Ureter (tissue), 1 donor: ENCODE measurements at places on chromosomes 6 and 20. TPM values are rescaled to one million over a fixed set of nuclear protein-coding genes. Genes with fewer than 3 reads are reported as not detected.

DNA sequence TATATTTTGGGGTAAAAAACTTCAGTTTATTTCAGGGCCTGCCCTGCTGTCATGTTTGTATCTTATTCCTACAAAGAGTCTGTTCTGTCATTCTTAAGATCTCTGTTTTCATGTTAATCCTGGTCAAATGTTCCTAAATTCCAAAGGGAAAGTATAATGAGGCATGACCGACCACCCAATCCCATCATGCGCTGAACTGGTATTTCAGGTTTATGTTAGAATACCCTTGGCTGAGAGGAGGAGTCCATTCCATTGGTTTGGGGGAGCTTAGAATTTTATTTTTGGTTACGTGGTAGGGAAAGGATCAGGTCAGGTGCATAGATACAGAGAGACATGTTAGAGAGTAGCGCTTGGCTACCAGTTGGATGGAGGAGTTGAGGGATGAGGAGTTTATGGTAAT, 25.7 kb downstream of the CFAP61 start:
- no peak for DNase-seq

DNA sequence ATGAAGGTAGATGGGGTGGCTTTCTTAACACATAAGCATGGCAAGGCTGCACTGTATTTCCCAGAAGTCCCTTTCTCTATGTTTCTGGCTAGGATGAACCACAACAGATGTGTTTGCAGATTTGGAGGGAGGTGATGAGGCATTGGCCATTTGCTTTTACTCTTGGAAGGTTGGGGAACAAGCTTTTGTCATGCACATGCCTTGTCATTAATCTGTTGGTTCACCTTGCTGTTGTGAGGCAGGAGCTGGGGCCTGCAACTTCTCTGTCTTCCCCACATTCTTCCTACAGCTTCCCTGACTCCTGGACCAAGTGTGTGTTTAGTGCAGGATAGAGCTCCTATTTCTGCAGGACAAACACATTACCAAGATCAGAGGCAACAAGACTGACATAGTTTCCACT, 326.2 kb upstream of the SPTLC3 start:
- DNase-seq, result no peak

The AIF1 gene
- total RNA-seq, result 6.7 TPM

GRCh38 chr6:76774781-76775384, 688.4 kb downstream of the HTR1B start:
- DNase-seq, result no peak

GRCh38 chr6:17839513-17840223, 132.9 kb upstream of the NUP153 start:
- DNase-seq, result no peak

DNA sequence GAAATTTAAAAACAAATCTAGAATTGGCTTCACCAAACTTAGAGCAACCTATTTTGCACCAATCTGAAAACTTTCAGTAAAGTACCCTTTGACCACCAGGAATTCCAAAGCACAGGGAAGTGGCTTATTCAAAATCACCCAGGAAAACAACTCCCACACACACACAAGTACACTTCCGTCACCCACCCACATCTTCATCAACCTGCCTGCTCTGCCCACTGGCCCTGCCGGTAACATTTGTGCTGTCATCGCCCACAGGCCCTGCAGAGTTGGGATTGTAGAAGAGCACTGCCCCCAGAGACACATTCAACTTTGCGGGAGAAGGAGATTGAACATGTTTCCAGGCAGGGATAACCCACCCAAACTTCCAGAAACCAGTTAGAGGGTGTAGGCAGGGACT, 19.3 kb upstream of the SCML4 start:
- DNase-seq, result no peak

GRCh38 chr6:35432291-35432690, 19.8 kb upstream of the FANCE start:
- DNase-seq, result no peak

DNA sequence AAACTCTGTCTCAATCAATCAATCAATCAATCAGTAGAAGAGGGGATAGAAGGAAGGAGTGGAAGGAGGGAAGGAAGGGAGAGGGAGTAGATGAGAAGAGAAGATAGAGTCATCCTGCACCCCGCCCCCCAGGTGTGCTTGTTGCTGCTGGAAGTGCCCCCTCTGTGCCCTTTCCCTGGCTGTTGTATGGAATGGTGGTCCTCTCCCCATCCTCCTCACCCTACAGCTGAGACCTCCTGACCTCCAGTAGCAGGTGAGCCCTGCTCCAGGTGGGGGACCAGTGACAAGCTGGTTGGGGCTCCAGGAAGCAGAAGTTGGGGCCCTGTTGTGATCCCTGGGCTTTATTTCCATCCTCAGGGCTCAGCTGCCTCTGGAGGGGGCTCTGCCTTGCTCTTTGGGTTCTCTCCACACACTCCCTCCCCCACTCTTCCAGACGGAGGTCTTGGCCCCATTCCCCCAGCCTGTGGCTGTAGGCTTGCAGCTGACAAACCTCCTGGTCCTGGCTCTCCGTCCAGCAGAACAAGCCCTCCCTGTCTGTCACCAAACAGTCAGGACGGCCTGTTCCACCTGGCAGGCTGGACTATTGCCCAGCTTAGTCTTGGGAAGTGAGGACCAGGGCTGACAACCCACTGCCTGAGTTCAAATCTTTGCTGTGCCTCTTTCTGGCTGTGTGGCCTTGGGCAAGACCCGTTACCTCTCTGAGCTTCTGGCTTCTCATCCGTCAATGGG, 26.0 kb upstream of the SCRT2 start:
- DNase-seq, result no peak

- no peak for DNase-seq
These were observed 92.5 kb downstream of the ARMC2 start for GRCh38 chr6:108940741-108941140.

DNA sequence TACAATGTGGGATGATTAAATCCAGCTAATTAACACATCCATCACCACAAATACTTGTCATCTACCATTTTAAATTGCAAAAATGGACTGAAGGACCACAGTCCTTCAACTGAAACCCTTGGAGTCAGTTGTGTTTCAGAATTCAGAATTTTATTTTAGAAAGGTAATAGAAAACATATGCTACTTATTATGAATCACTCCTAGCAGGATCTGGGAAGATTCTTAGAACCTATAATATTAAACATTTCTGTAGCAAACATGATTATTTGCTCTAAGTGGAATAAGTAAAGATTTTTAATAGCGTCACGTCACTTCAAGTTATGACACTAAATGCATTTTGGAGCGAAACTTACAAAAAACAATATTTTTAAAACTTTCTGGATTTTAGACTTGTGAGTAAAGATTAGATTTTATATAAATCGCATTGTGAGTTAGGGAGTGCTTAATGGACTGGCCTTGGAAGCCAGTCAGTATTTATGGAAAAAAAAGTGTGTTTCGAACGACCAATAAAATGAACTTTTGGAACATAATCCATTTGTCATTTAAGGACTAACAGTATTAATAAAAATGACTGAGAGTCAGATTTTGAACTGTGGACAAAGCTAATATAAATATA, 71.8 kb upstream of the PHACTR2 start:
- DNase-seq, result no peak

DNA sequence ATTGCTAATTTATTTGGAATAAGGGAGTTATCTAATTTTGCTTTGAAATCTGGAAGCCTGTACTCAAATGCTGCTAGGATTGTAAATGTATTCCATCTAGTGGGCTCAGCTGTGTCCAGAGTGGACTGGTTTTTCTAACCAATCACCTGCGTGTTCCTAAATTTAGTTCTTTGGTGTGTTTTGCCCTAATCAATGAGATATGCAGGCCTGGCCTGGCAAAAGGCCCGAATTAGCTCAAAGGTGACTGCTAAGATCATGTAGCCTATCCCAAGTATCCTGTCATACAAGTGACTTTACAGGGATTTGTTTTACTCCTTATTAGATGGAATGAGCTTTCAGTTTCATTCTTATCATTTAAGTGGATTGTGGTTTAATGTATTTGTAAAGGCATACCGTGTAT, 51.3 kb upstream of the ARMC2 start:
- DNase-seq, result no peak

- no peak for DNase-seq
These were observed 324.7 kb upstream of the JARID2 start for GRCh38 chr6:14921170-14921569.

- DNase-seq, result no peak
These were observed 590.7 kb upstream of the FLRT3 start for GRCh38 chr20:14928083-14928482.

The KIF13A gene
- 57.7 TPM for total RNA-seq

DNA sequence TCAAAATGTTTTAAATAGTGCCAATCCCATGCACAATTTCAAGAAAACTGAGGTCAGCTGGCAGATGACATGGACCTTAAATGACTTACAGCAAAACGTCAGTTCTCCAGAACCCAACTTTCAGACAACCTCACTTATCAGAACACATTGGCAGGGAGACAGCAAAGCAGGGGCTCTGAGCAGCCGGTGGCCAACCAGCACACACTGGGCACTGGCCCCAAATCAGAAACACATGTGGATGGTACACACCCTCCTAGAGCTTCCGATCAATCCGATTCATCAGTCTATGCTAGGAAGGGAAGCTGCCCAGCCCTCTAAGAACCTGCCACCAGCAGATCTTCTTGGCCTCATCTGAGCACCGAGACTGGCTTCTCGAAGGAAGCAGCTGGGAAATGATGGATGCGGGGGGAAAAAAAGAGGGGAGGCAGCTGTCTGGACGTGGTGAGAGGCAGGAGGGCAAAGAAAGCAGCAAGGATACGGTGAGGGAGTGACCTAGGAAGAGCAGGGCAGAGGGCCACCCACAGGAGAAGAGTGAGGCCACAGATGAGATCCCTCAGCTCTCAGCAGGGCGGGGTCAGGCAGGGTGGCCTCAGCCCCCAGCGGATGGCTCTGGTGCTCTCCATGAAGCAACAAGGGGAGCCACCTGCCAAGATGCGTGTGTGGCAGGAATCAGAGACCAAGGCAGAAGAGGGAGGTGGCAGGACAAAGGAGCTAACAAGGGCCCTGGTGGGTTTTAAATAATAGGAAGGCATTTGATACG, 32.9 kb downstream of the TAF4 start:
- DNase-seq, result no peak

DNA sequence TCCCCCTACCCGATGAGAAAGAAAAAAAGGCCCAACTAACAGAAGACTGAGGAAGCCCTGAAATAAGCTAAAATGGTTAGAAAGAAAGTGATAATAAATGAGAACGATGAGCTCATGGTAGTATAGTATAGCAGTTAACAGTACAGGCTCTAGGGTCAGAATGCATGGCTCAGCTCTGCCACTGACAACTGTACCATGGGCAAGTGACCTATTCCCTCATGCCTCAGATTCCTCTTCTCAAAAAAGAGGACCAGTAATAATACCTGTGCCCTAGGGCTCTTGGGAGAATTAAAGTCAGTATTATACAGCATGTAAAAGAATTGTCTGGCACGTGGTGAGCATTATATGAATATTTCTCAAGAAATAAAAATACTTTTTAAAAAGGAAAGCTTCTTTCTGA, 19.8 kb downstream of the TRERF1 start:
- DNase-seq, result no peak

The GATA5 gene
- total RNA-seq, result 4.1 TPM

DNA sequence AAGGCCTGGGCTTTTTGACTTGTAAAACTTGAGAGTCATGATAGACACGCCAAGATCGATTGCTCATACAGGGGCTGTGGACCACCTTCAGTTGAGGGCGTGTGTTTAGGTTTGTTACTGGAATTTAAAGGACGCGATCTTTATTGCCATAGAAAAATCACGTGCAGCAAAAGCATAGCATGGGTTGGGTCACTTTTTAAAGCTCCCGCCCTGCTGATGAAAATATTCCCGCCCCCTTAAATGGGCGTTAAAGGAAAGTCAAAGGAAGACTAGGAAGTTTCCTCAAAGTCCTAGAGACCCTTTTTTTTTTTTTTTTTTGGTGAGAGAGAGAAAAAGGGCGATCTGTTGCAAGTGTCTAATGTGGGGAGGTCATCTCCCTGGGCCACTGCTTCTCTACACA, 23.1 kb downstream of the TFAP2A start:
- DNase-seq, result no peak
